Activated naive CD4-positive, alpha-beta T cell (primary cell): ENCODE measurements at places on chromosomes 6 and 20.

DNA sequence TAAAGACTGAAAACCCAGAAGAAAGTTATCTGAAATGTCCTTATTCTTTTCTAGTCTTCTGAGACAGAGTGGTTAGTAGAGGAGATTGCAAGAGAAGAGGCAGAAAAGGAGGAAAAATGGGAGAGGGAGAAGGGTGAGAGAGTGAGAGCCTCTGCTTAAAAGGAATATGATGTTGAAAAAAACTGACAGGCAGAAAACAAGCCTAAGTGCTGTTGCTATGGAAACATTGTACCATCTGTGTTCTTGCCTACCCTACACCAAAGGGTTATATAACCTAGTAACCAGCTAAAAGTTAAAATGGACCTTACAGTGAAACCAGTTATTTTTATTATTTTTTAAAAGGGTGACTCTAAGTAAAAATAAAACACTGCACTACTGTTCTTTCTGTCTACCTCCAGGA, 28.3 kb upstream of the SH3BGRL2 start:
- no peak for DNase-seq

GRCh38 chr6:140078561-140079125, 704.2 kb upstream of the CITED2 start:
- DNase-seq, result no peak

- DNase-seq, result no peak
These were observed 3.6 kb downstream of the EPB41L2 start for GRCh38 chr6:131059486-131059885.

DNA sequence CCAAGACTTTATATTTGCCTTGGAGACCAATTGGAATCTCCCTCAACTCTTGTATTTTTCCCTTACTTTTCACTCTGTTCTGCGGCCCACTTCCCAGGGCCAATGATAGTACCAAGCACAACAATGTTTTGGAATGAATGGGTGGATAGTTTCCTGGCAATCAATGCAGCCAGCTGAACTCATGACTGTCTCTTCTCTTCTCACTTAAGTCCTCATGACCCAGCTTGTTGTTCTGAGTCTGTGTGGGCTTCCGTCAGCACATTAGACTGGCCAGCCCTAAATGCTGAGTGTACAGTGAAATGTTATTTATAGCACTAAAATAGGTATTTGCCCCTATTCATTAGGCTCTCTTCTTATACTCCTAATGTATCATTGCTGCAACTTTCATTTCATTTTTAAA, 5.6 kb upstream of the MBOAT1 start:
- no peak for DNase-seq

GRCh38 chr6:96974516-96974915, 50.0 kb downstream of the KLHL32 start:
- no peak for DNase-seq

- no peak for DNase-seq
These were observed 28.8 kb upstream of the RIPPLY2 start for GRCh38 chr6:83824388-83824801.

GRCh38 chr6:47034926-47035325, 7.2 kb downstream of the ADGRF1 start:
- DNase-seq, result no peak

GRCh38 chr20:37430044-37430443, 84.1 kb downstream of the SRC start:
- DNase-seq, result no peak

DNA sequence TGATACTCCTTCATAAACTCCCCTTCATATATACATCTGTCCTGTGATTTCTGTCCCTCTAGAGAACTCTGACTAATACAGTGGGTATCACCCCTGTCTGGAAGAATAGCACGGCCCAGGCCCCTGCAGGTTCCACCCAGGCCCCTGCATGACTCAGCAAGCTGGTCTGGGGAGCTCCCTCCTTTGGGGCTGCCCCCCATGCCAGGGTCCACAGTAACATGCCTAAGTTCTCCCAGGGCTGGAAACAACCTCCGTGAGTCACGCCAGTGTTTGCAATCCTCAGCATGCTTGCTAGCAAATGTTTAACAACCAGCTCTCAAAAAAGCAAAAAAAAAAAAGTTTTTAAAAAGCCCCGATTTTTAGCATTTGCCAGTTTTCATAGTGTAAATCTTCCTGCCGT, 134.3 kb upstream of the CDH4 start:
- DNase-seq, result no peak

- DNase-seq, result no peak
These were observed at the start of gene IL17F for GRCh38 chr6:52244400-52244799. IL17F (minus strand) TSS chr6:52244500; CDS start chr6:52244429, 71 bp downstream.

DNA sequence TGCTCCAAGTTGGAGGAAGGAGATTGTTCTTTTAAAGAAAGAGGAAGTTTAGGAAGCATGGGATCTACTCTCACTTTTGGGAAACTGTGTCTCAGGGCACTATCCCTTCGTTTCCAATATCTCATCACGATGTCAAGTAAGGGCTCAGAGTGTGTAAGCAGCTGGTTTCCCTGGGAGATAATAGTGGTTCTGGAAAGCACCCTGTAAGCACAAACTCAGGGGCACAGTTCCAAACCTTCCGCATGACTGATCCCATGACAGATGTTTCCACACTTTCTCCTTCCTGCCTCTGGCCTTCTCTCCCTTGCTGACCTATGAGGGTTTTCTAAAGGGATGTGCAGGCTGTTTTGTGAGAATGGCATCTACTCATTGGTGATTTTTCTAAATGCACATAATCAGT, 33.9 kb downstream of the ADTRP start:
- DNase-seq, result no peak

DNA sequence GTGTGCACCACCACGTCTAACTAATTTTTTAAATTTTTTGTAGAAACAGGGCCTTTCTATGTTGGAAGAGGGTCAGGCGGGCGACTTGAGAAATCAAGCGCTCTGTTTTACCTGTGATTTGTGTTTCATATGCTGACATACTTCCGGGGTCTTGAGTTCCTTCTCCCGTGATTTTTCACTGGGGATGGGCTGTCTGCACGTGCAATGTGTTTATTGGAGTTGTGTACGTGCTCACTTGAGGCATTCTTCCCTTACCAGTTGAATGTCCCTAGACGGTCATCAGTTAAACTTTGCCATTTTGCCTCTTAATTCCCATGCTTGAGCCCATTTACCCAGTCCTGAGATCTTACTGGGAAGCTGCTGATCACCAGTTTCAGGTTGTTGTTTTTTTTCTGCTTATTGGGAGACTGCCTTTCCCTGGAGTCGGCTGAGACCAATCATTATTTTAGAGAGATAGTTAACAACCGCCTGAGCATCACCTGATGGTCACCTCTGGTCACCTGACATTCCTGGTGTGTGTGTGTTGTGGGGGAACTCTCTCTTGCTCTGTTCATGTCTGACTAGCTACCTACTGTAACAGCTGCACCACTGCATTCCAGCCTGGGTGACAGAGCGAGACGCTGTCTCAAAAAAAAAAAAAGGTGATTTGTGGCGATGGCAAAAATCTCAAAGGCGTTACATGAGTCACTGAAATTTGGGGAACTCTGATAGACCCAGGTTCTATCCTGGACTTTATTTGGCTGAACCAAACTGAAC, 34.8 kb upstream of the NCOA3 start:
- DNase-seq, result no peak

DNA sequence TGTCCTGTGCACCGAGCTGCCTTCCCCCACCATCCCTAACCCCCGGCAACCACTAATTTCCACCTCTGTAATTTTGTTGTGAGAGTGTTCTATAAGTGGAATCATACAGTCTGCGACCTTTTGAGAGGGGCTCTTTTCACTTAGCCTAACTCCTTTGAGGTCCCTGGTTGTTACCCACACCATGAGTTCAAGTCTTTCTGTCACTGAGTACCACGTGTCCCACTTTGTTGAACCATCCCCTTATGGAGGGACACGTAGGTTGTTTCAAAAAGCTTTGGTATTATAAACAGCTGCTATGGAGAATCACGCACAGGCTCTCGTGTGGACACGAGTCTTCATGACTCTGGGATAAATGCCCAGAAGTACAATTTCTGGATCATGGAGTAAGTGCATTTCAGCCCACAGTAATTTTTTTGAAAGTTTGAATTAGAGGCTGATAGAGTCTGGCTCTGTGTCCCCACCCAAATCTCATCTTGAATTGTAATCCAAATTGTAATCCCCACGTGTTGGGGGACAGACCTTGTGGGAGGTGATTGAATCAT, 9.5 kb downstream of the FAM209B start:
- DNase-seq, result no peak

DNA sequence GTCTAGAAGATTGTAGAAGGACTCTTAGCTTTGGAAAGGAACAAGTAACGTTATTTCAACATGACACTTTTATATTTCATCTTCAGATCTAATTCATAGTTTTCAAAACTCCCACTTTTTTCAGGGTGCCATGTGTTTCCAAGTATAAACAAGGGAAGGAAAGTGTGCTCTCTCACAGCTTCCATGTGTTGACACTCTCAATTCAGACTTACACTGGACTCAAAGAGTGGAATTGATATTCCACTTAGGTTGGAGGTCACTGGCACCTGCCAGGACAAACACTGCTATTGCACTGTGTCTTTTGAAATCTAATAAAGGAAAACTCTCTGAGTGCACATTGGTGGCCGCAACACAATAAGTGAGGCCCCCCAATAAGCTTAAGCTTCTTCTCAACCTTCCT, 22.5 kb upstream of the SAMD3 start:
- no peak for DNase-seq

GRCh38 chr6:109515781-109516409, 32.9 kb upstream of the ZBTB24 start:
- DNase-seq, result no peak

- no peak for DNase-seq
These were observed at the start of gene ECI2 for GRCh38 chr6:4134841-4135664. ECI2 (minus strand) TSS chr6:4135575; CDS start chr6:4135560, 15 bp downstream.

DNA sequence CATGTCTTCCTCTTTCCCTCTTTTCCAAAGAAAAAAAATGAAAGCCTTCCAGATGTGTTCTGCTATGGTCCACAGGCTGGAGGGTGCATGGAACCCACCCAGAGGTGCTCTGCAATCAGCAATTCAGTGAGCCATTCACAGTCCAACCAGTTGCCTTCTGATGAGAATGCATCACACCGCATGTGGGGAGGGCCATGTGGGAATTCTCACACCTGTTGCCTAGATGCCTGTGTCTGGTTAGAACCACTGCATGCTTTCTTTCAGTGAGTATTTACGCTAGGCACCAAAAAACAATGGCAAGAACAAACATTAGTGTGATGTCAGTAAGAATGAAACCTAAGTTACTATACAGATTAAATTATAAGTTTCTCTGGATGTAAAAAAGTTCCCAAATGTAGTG, 311.6 kb upstream of the CDYL start:
- DNase-seq, result no peak

DNA sequence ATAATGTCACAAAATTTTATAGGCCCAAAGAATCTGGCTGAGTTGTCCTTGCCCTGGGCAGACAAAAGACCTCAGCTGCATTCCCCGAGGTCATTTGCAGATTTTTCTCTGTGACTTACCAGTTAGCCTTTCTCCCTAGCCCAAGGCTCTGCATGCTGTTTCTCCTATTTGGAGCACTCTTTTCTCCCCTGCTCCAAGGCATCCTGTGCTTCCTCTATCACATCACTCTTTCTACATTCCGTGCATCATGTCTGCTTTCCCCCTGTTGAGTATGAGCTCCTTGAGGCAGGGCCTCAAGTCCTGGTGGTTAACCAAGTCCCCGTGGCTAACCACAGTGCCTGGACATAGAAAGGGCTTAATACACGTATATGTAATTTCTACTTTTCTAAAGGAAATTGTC, 593 bp upstream of the GSTA3 start:
- no peak for DNase-seq

DNA sequence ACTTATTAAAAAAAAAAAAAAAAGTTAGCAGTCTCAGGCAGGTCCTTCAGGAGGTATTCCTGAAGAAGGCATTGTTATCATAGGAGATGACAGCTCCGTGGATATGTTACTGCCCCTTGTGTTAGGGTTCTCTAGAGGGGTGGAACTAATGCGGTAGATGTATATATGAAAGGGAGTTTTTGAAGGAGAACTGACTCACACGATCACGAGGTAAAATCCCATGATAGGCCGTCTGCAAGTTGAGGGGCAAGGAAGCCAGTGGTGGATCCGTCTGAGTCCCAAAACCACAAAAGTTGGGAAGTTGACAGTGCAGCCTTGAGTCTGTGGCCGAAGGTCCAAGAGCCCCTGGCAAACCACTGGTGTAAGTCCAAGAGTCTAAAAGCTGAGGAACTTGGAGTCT, 103.4 kb downstream of the TULP4 start:
- no peak for DNase-seq

- no peak for DNase-seq
These were observed 28.2 kb downstream of the SUN5 start for GRCh38 chr20:32975698-32976674.

DNA sequence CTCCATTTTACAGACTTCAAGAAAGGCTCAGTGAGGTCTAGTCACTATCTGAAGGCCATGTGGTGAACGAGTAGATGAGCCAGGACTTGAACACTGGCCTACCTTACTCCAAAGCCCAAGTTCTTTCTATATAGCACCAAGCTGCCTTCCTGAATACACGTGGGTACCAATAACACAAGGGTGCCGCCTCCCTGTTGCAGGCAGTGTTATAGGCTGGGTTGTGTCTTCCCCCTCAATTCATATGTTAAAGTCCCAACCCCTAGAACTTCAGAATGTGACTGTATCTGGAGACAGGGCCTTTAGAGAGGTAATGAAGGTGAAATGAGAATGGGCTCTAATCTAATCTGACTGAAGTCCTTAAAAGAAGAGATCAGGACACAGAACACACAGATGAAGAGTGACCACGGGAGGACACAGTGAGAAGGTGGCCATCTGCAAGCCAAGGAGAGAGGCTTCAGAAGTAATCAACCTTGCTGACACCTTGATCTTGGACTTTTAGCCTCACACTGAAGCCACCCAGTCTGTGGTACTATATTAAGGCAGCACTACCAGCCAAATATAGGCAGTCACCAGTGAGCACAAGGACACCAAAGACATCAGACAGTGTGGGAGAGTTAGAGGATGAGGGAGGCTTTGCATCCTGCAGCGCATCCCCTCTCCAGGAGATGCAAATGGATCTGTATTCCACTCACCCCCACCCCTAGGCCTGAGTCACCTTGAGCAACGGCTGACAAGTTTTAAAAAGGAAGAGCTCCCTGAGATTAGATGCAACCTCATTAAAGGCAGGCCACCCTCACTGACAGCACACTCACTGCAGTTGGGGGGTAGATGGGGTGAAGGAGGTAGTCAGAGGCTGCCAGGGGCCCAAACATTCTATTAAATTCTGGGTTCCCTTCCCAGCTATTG, 40.9 kb upstream of the LYRM2 start:
- DNase-seq, result no peak

DNA sequence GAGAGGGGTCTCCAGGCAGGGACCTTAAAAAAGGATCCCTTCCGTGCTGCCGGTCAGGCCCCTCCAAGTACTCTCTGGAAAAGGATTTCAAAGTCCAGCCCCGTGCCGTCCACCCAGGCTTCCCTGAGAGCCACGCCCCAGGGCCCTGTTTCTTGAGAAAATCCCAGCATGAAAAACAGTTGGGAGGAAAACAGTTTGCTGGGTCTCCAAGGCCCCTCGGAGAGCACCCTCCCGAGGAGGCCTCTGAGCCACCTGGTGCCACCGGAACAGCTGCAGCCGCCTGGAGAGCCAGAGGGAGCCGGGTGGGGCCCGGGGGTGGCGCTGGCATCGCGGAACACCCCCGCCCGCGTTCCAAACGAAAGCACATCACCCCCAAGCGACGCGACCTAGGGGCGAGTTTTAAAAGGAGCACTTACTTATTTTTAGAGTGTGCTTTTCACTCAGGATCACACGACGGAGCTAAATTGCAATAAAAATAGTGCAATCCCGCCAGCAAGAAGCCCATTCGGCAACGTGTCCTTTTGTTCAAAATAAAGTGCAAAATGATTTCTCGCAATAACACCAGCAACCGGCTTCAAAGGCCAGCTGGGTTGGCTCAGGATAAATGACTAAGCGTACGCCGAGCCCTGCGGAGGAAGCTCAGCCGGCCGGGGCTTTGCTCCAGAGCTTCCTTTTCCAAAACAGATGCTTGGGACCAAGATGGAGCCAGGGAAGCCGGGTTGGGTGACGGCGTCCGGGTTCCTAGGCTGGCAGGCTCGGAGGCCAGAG, 64.2 kb downstream of the YTHDF1 start:
- DNase-seq, result no peak
